ENCODE measurements at places on chromosomes 1 and 21.

DNA sequence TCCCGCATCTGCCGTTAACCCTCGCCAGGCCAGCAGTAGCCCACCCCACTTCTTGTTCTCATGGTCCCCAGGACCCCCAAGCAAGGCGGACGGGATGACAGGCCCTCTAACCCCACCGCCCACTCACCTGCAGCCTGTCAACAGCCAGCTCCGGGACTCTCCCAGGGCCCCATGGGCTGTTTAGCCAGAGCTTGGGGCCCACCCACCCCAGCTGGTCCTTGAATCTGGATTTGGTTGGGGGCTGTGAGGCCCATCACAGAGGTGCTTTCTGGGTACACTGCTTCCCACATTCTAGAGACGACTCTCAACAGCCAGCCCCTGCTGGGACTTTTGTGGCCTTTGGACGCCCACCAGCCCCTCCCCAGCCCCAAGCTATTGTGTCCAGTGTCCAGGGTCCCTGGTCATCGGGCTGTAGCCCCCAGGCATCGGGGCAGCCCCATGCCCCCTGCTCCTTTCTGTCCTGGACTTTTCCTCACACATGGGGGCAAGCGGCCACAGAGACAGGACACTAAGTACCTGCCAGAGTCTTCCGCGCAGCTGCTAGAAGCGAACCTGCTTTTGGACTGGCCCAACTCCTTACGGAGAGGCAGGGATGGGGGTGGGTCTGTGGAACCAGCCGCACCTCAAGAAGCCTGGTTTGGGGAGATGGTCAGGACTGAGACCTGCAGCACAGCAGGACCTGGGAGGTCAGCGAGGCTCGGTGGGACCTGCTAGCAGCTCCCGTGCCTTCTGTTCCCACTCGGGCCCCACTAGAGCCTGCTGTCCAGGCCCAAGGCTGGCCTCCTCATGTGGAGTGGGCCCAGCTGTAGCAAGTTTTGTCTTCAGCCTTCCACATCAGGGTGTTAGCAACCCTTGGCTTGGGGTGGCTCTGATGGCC is 208.1 kb upstream of the VAMP3 start:
- DNase-seq: no peak

- DNase-seq: no peak
Measured at GRCh38 chr21:28138272-28138671, 854.4 kb downstream of the LTN1 start.

DNA sequence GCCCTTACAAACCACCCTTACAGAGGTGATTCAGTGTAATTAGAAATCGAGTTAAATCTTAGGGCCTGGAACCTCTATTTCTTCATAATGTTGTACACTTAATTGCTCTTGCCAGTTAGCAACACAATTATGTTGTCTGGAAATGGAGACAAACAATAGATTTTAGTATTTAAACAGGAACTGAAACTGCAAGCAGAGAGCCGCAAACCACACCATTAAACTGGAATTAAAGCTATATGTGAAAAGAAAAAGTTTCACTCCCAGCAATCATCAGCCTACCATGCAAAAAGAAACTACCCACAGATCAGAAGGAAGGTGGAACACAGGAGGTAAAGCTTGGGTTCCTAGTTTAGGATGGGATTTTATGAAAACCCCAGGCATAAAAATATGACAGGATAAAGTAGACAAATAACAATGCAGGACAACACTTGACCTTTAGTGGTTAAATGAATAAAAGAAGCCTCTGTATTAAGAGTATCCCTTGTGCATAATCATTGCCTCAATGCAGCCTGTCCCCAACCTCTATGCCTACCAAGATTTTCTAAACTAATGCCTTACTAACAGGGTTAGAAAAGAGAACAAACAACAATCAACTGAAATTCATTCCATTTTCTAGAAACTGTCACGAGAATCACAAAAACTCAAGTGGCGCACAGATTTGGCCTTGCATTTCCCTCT is 304.3 kb upstream of the ESRRG start:
- DNase-seq: no peak

DNA sequence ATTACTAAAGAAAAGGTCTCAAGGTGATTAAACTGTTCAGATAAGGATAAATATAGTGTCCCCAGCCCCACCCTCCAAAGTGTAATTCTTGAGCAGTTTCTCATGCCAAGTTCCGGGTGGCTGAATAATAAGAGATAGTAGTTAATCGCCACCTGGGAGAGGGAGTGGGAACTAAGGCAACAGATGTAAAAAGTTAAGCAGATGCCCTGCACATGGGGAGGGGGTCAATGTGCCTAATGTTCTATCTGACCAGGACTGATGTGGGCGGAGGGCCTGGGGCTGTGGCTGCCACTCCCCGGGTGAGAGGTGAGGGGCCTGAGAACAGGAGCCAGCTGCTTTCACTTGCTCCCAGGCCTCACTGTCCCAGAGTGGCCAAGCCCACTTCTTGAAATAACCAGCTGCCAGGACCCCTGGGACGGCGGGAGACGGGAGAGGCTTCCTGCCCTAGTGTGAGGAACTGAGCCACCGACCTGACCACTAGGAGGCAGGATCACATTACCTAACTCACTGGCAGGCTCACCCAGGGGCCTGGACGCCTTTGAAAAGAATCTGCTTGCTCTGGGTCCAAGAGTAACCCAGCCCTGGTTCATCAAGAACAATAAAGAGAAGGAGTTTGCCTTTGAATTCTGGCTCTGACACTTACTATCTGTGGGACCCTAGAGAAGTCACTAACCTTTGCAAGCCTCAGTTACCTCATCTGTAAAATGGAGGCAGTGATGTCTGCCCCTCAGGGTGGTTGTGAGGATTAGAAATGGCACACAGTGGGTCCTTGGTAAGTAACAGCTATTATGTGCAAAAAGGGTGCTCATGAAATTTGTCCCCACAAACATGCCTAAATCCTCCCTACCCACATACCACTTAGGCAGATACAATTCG is 179.2 kb downstream of the ATG4C start:
- peak; percentile 8 for DNase-seq

DNA sequence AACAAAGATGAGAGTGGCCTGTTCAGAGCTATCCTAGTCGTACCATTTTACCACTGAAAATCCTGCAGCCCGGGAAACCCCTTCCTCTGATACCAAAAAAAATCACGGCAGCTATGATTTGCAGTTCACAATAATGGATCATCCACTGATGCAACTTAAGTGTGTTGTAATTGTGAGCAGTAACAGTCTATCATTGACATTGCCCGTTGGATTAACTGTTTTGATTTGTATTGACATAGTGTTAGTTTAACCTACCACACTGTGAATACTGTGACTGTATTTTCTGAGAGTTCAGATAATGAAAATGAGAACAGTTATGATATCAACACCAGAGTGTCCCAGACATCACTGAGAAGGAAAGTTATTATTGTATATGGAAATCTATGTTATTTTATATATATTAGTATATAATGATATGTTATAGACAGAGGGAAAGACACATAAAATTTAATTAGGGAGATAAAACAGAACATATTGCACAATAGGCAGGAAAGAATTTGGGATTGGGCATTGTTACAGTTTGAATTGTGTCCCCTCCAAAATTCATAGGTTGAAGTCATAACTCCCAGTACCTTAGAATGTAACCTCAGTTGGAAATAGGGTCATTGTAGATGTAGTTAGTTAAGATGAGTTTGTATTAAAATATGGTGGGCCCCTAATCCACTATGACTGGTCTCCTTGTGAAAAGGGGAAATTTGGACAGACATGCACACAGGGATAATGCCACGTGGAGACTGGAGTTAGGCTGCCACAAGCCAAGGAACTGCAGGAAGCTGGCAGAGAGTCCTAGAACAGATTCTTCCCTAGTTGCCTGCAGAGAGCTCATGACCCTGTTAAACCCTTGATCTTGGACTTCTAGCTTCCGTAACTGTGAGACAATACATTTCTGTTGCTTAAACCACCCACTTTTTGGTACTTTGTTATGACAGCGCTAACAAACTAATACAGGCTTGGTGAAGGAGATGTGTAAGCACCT is 54.4 kb downstream of the TLCD4 start:
- DNase-seq: no peak
